ENCODE measurements at places on chromosomes 6 and 20.

DNA sequence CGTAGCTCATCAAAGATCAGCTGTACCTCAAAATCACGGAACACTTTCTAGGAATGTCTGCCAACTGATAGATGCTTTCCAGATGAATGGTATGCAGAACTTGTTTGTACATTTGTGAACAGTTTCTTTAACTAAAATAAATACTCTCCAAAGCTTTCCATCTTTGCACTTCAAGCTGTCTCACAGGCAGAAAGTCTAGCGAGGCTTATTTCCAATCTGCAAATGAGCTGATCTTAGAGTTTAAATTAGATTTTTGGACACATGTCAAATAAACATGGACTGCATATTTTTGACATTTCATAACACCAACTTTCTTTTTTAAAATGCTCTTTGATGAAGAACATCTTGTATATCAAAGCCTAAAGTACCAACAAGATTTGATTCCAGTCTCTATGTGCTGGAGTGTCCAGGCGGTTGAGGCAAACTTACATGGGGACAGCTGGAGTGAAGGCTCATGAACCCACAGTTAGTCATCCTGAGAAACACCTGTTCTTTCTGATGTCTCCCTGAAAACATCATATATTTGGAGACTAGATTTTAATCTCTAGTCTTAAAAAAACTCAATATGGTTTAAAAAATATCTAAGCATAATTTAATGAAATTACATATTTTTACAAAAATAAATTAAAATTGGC lies 268.6 kb upstream of the AGPAT4 start:
- no peak for DNase-seq

DNA sequence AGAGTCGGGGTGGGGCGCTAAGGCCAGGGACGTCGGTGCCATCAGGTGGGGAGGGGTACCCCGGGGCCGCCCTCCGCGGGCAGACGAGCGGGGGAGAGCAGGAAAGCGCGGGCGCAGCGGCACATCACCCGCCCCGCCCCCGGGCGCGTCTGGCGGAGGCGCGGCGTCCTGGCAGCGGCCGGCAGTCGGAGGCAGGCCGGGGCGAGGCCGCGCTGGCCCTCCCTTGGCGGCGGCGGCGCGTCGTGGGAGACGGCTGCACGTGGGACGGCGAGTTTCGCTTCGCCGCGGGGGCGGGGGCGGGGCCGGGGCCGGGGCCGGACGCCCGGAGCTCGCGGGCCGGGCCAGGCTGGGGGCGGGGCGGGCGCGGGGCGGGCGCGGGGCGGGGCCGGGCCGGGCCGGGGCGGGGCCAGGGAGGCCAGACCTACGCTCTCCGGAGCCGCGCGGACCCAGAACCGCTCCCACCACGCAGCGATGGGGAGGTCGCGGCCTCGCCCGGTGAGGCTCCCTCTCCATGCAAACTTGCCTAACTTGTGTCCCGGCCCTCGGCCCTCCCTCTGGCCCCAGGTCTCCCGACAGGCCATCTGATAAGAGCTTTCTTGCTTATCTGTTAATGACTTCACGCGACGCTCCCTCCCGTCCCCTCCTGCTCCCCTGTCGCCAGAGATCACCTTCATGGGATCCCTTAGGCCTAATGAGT lies 12.5 kb downstream of the ITPR3 start:
- peak; percentile 42 for DNase-seq

DNA sequence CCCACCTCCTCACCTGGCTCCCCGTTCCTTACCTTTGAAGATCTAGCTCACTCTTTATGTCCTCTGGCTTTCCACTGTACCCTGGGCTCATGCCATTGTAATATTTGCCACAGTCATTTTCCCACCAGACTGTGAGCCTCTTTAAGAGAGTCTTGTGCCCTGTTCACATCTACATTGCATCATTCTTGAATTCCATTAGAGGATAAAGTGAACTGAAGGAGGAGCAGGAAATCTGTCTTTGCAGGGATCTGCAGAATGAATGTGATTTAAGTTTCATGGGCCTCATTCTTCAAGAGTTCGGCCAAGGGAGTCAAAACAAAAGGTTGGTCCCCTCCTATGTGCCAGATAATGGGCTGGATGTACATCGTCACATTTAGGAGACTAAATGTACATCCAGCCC lies 272.6 kb upstream of the CITED2 start:
- no peak for DNase-seq

GRCh38 chr6:166512567-166512966 lies 73.9 kb downstream of the RAMACL start:
- DNase-seq, result no peak

- peak; percentile 14 for DNase-seq
Measured at GRCh38 chr6:111759836-111760785, 113.1 kb downstream of the FYN start.

- no peak for DNase-seq
Measured at GRCh38 chr6:134289204-134289575, 28.7 kb downstream of the SGK1 start.

- DNase-seq, result no peak
Measured at GRCh38 chr6:113140721-113141120, 716.4 kb upstream of the MARCKS start.

- peak; percentile 23 for DNase-seq
Measured at GRCh38 chr6:150632785-150633485, 33.2 kb downstream of the PLEKHG1 start.

GRCh38 chr20:13008761-13009681 lies at the start of gene SPTLC3:
SPTLC3 (plus strand) TSS chr20:13008972; CDS start chr20:13009268, 296 bp downstream.
- DNase-seq, result no peak

- DNase-seq, result no peak
Measured at GRCh38 chr6:135922174-135922573, 70.7 kb downstream of the PDE7B start.

DNA sequence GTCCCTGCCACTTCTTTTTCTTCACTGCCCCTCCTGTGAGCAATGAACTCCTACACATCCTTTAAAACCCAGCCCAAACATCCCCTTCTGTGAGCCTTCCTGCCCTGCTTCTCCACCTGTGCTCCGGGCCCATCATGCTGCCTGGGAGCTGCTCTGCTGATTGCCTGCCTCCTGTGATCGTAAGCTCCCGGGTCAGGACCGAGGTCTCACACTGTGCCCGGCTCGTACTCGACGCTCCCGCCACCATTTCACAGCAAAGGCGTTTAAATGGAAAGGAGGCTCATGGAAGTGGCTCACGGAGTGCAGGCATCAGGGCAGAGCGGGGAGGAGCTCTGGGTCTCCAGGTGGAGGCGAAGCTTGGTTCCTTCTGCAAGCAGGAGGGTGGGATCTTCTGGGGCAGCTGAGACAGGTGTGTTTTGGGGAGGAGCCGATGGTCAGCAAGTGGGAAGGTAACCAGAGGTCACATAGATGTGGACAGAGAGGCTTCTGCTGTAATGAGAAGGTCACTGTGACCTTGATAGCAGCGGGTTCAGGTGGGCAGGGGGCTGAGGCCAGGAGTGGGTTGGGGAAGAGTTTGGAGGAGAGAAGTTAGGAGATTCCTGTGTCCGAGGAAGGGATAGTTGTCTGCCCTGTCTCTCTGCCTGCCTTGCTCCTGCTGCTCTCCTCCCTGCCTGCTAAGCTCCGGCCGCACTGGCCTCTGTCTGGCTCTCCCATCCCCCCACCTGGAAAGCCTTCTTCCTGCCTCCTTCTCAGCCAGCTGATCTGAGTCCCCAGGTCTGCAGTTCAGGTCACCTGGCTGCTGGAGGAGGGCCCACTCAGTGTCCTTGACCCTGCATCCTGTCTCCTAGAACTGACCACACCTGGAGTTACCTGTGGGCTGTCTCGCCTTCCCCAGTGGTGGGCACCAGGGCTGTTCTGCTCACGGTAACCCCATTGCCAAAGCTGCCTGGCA lies 52.7 kb upstream of the FRMD1 start:
- DNase-seq, result no peak

- DNase-seq, result peak; percentile 53
Measured at GRCh38 chr6:25889877-25890853, 16.1 kb upstream of the SLC17A3 start.

- no peak for DNase-seq
Measured at GRCh38 chr6:148513145-148514071, 170.8 kb downstream of the SASH1 start.

DNA sequence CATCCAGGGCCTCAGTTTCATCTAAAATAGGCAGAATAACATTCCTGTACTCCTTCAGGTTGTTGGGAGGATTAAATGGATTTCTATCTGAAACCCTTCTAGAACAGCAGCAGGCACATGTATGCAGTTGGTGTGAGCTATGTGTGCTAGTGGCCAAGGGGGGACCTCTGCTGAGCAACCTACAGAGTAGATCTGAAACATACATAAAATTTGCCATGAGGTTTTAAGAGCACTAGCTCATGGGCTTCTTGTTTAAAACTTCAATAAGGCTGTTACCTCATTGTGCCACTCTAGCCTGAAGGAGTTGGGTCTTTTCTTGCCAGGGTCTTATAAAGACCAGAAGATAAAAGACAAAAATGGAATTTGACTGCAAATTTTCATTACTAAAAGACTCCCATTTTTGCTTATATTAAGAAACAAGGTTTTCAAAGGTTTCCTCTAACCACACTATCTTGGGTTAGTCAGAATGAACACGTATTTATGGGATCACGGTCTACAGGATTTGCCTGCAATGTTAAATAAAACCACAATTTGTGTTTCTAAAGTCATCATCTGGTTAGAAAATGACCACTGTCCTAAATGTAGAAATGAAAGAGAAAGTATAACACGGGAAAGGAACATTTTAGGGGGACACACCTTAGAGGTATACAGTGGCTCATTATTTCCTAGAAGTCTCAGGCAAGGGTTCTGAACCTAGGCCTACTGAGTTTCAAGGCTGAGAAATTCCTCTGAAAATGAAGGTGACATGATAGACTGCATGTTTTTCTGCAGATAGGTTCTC lies 144.9 kb upstream of the OLIG3 start:
- no peak for DNase-seq

GRCh38 chr6:101537753-101538316 lies 144.3 kb downstream of the GRIK2 start:
- no peak for DNase-seq

DNA sequence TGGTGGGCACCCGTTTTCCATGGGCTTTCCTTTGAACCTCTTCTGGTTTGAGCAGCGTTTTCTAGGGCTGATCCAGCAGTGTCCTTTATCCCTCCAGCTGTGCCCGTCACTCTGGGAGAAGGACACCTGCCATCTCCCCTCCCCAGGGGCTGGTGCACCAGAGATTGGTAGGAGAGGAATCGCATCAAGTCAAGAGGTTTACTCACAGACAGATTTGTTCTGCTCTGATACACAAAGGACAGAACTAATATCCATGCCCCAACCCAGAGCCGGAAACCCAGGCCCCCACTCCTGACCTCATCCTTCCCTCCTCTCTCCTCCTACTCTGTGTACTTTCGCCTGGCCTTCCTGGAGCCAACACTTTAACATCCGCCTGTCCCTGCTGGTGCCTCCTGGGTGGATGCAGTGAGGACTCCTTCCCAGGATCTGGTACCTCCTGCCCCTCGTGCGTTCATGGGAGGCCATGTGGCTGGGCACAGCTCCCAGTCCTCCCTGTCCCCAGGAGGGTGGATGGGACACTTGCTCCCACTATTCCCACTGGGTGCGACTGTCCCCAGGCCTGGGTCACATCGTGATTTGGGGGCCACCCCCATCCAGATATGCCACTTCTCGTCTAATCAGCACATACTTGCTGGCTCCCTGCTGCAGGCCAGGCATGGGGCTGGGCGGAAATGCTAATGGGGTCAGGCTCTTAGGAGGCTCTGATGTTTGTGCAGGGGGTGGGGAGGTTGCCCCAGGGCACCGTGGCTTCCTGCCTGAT lies 286.3 kb downstream of the CDH4 start:
- DNase-seq, result no peak

- no peak for DNase-seq
Measured at GRCh38 chr6:161261325-161261724, 12.5 kb downstream of the AGPAT4 start.

DNA sequence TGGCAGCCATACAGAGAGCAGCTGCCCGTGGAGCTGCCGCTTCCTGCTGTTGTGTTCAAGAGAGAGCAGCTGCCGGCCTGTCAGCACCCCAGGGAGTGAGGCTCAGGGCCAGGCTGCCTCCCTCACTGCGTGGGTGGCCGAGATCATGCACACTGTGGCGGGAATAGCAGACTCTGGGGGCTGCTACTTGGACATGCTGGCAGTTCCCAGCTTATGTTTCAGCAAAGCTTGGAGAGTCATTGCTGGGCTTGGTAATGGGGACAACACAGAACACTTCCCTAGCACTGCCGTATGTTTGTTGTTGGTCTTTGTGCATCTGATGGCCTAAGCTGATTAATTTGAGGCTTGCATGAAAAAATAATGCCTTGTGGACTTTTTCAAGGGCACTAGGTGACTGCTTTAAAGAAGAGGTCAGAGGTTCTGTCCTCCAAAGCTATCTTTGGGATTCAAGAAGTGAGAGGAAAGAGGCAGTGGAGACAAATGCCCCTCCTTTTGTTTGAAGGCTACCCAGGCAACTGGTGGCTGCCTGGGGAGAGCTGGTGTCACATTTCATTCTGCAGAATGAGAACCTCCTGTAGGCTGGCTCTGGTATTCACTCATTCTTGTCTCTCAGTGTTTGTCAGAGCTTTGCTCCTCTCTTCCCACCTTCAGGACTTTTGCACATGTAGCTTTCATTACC lies 18.8 kb downstream of the MRAP2 start:
- no peak for DNase-seq

DNA sequence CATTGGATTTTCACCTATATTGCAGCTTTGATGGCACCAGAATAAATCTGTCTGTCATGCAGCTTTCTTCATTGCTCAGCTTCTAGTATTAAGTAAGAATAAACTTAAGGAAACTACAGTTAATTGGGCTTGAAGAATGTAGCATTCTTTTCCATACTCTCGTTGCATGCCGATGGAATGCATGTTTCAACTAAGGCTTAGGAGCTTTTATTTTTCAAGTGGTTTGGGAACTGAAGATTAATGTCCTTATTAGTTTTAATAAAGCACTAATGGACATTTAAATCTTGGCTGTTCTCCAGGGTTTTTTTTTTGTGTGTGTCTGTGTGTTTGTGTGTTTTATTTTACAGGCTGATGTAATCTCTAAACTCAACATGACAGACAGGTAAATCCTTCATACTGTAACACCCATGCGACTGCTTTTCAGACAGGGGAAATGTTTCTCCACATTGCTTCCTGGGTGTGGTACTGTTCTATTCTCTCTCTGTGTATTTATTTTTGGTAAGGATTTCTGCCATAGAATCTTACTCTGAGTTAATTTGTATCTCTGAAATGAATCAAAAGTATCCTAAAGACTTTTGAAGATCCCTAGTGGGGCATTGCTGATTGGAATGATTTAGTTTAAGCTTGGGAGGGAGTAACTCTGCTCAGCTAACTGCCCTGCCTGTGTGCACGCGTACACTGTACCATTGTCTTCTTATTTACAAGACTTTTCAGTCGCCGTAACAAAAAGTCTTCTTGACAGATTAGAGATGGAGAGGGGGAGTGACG lies 38.0 kb downstream of the SLC9A8 start:
- DNase-seq, result no peak

DNA sequence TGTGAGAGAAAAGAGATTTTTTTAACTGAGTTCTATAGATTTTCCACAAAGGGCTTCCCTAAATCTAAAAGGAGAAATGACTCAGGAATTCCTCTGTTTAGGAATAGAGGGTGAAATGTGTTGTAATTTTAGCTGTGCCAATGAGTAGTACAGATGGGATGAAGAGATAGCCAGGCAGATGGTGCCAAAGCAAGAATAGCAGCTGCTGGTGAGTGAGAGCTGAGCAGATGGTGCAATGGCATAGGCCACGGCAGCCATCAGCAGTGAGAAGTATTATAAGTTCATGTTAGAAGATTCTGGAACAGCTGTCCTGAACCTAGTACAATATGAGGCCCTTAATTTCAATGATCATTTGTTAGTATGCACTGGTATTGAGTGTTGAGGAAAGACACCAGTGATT lies 40.2 kb upstream of the CRISP1 start:
- no peak for DNase-seq

Data from hematopoietic multipotent progenitor cell treated with erythropoietin and hydrocortisone succinate and interleukin-3 and kit ligand, for 8 days (in vitro differentiated cells).